ENCODE measurements at places on chromosomes 12 and 14. TPM values are rescaled to one million over a fixed set of nuclear protein-coding genes. Genes with fewer than 3 reads are reported as not detected.

- DNase-seq = no peak
Measured at GRCh38 chr12:42792265-42792664, 202.7 kb upstream of the PRICKLE1 start.

The SRRM4 gene
- total RNA-seq = 1.1 TPM

- DNase-seq = no peak
Measured at GRCh38 chr12:81176796-81177195, 98.9 kb downstream of the ACSS3 start.

DNA sequence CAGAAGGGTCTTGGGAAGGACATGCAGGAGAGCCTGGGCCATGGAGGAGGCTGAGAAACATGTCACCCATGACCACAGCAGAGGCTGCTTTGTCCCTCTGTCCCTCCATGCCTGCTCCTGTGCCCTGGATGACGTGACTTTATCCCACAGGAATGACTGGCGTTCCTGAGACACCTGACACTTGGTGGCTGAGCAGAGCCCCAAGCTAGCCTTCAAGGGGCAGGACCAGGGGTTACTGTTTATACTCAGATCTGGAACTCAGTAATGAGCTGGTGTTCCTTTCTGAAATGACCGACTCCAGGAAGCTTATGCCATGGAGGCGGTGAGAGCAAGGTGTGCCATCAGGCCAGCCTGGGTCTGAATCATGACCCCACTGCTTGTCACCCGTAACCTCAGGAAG, 44.2 kb downstream of the ZFP36L1 start:
- no peak for DNase-seq

DNA sequence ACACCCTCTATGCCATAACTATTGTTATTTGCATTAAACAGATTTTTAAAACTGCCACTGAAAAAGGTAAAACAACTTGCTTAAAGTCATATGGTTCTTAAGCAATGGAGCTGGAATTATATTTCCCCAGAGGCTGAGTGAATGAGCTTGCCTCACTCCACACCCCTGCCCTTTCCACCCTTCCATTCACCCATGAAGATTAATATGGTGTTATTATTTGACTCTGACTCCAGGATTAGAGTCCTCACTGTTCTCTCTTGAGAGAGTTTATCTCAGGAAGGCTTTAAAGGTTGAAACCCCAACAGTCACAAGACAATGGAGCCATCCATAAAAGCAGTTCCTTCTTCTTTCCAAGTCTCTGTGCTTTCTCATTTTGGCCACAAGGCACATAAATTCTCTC, 84.9 kb downstream of the RTN1 start:
- no peak for DNase-seq

- no peak for DNase-seq
Measured at GRCh38 chr12:109476807-109477184, 304 bp downstream of the KCTD10 start.

GRCh38 chr14:77143071-77143470, 1.5 kb upstream of the ZDHHC22 start:
- DNase-seq = no peak

DNA sequence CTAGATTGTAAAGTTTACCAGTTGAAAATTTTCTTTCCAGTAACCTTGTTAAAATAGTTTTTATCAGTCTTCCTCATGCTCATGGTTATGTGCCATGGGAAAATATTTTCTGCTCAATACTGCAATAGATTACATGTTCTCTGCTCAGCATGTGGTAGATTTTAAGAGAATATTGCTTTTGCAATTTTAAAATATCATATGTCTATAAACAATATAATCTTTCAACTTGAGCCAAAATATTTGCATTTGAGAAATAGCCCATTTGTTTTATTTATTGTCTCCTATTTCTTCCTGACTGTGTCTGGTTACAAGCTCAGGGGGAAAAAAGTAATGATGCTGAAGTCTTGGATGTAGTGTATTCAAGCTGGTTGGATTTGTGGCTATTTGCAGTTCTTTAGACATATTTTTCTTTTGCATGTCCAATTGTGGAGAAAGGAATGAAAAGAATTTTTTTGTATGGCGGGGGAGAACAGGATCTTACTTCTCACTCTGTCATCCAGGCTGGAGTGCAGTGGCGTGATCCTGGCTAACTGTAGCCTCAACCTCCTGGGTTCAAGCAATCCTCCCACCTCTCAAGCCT, 342.6 kb upstream of the NAV3 start:
- DNase-seq = no peak

DNA sequence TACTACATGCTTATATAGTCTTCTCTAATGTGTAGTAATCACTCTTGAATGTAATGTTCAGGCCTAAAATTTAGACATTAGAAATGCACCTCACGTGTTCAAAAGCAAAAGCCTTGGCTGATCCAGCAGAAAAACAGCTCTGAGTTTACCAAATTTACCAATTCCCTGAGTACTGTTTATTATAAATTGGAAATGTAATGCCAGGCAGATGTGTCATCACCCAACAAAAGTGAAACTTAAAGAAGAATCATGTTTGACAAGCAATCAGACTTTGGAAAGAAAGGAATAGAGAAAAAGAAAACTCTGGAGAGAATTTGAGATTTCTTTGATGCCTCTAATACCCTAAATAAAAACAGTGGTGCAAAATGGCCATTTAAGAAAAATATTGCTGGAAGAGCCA, 26.5 kb upstream of the STRAP start:
- no peak for DNase-seq

DNA sequence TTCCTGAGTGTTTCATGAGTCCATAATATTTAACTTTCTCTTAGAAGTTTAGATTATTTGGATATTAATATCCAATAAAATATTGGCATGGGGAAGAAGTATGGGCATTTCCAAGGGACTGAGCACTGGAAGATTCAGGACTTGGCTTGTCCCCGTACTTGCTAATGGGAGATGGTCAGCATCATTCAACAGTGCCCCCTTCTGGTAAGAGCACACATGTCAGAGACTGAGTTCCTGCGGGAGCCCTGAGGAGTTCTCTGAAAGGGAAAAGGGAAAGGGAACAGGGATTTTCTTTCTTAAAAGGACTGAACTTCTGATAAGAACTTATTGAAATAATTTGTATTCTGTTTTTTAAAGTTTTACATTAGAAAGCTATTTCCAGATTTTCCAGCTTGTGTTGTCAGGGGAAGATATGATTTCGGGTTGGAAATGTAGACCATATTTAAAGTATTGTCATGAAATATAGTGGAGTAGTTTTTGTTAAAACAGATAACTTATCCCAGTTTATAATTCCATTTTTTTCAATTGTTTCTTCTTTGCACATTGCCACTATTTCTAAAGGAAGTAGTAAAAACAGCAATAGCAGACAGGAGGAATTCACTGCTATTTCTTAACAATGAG, 59.8 kb upstream of the C12orf71 start:
- DNase-seq = peak; percentile 80

The SLC17A8 gene
- total RNA-seq = not detected

GRCh38 chr12:119728444-119728745, 60.5 kb downstream of the PRKAB1 start:
- no peak for DNase-seq

DNA sequence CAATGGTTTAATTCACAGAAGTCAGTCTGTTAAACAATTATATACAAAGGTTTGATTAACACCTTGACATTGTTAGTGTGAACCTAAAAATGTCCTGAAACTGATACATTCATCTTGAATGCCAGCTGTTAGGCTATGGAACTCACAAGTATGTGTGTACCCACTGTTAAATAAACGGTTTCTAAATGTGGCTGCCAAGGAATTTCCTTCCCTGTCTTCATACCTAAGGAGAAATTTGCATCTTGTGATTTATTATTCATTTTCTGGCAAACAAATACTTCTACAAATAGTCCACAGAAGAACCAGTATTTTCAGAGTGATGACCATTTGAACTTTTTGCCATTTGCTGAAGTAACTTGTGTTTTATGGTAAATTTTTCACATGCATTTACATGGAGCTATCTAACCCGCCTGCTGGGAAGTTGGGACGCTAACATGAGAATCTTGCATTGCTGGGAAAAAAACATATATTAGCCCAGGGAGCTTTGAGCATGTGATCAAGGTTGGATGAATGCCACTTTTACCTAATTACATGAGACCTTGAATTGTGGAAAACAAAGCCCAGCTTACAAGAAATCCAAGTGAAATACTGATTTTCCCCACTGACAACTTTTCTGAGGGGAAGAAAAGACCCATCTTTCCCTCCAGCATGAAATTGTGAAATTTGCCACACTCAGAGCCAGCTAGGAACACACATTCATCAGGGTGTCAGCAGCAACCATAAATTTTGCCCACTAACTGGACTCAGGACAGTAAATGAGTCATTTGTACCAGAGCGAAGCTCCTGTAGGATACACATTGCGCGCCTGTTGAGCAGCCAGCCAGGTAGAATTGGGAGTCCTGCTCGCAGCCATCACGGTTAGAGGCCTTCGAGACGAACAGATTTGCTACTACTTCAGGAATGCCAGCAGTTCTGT, 118.0 kb downstream of the KICS2 start:
- DNase-seq = no peak
